Activated CD4-positive, alpha-beta T cell treated with anti-CD3 and anti-CD28 coated beads, Interleukin-2, Interleukin-4, amounts not matched to agents 100 ng/mL and 50 ng/mL, durations not matched to agents 16 hours and 8 hours (primary cell): ENCODE measurements at places on chromosomes 5 and 9.

GRCh38 chr9:114521846-114522245, 16.6 kb upstream of the WHRN start:
- no peak for DNase-seq

DNA sequence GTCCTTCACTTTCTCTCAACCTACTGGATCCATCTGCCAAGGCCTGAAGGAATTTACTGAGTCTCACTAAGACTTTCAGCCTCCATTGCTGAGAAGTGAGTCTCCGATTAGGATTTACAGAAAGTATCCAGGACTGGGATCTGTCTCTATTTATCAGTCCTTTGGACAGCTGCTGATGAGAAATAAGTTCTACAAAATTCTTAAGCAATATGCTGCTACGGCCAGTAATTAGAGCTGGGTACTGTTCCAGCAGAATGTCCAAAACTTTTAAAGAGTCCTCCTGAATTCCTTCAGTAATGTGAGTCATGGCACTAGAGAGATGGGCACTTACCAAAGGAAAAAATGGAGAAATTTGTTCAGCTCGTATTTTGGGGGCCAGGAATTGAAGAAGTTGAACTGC, 5.9 kb downstream of the TEX10 start:
- no peak for DNase-seq

- DNase-seq, result peak; percentile 0
These were observed 498.1 kb upstream of the TNC start for GRCh38 chr9:115615821-115616665.

- DNase-seq, result no peak
These were observed 25.8 kb upstream of the C5orf58 start for GRCh38 chr5:170206958-170207357.

- peak; percentile 32 for DNase-seq
These were observed 58.5 kb downstream of the CNTRL start for GRCh38 chr9:121133104-121133816.

- DNase-seq, result no peak
These were observed 508.9 kb upstream of the COX7C start for GRCh38 chr5:86108825-86109224.

GRCh38 chr9:99079542-99079941, 25.4 kb upstream of the TGFBR1 start:
- no peak for DNase-seq
